ENCODE measurements at places on chromosomes 7 and 10.

DNA sequence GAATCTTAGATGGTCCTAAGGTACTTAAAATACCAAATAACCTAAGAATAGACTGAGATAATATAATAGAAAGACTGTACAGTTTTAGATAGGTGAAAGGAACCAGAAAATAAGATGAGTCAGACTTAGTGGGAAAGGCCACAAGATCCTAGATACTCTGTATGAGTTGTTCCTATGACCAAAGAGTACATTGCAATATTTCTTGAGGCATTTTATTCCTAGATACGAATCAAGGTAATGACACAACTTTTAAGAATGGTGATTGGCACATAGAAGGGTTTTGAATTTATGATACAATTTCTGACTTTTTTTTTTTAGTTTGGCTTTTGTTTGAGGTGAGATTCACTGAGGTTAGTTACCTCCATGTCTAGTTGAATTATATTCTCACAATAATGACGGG is 30.2 kb downstream of the MGAM start:
- no peak for DNase-seq

DNA sequence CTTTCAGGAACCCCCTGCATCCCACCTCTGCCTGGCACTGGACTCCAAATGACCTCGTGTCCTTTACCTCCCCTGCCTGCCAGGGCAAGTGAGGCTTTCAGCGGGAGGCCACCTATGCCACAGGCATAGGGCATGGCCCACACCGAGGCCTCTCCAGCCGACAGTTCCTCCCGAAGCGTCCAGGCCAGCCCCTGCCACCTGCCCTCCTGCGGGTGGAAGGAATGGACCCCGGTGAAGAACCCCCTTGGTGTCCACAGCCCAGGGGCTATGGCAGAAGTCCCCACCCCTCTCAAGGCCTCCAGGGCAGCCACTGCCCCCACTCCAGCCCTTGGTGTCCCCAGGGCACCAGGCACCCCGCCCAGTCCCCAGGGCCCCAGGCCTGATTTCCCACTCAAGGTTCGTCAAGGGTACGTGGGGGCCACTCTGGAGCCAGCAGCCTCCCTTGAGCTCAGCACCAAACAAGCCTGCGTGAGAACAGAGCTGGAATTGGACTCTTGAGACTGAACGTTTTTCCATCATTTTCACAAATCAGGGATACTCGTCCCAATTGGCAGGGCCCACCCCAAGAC is 3.1 kb downstream of the FUOM start:
- no peak for DNase-seq

GRCh38 chr10:64091897-64092296 is 570.7 kb downstream of the REEP3 start:
- DNase-seq, result no peak

DNA sequence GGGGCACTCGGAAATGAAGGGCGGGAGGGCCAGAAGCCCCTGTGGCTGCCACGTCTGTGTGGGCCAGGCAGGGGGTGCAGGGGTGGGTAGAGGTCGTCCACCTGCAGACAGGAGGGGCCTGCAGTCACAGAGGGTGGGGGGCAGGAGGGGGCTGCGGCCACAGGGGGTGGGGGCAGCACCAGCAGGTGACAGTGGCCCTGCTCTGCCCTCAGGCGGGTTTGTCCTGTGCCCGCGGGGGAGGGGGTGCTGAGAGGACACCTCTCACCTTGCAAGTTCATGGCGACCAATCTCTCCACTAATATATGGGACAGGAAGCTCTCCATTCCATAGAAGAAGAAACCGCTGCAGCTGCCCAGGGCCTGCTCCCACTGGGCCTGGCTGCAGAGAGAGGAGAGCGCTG is 26.6 kb upstream of the NKX6-2 start:
- no peak for DNase-seq

DNA sequence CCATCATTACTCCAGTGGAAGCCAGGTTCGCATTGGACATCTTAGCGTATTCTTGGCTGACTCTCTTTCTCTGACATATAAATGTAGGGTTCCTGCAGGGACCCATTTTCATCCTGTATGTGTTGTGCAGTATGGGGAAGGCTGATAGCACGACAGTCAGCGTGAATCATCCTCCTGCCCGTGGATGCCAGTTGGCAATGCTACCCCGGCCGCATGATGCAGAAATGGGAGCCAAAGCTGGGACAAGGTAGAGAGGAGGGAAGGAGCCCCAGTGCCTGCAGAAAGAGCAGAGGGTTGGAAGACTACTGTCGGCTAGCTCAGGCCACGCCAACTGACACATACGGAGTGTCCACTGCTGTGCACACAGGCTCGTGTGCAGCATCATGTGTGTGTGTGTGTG is 251.6 kb downstream of the SKAP2 start:
- DNase-seq, result no peak

GRCh38 chr7:42023262-42023661 is 213.7 kb downstream of the GLI3 start:
- DNase-seq, result no peak

GRCh38 chr7:82318786-82319185 is 124.8 kb downstream of the CACNA2D1 start:
- no peak for DNase-seq

DNA sequence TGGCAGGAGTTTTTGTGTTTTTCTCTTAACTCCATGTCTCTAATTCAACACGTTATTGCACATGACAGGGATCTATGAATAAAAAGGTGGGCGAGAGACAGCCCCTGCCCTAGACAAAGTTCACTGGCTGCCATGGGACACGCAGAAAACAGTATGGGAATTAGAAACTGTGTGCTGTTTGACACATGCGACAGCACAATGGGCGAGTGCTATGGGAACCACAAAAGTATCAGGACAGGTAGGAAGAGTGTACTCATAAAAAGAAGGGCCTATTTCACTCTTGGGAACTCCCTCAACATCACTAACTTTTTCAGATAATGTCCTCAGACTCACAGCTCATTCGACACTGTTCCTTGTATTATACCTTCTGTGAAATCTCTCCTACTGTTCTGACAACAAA is 45.7 kb downstream of the MINDY3 start:
- no peak for DNase-seq

GRCh38 chr7:137692399-137692798 is 154.4 kb downstream of the DGKI start:
- no peak for DNase-seq

DNA sequence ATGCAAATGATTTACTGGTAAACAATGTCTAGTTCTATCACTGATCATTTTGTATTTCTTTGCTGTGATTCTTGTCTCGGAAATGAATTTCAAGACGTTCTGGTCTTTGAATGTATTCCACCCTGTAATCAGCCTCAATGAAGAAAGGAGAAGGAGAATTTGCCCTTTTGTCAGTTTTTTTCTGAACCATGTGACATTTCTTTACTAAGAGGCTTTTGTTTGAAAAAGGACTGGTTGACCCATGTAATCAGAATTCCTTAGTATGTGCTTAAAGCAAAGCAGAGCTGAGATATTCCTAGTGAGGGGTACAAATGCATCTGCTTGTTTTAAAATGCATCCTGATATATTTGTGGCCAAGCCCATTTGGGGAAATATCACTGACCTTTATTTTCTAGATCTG is 581.6 kb downstream of the ETV1 start:
- no peak for DNase-seq

GRCh38 chr7:70372768-70373515 is 759.0 kb upstream of the GALNT17 start:
- no peak for DNase-seq

GRCh38 chr7:116392806-116393205 is 106.7 kb upstream of the CAV2 start:
- DNase-seq, result no peak

GRCh38 chr10:30534465-30535144 is 94.9 kb downstream of the LYZL2 start:
- DNase-seq, result peak; percentile 66

DNA sequence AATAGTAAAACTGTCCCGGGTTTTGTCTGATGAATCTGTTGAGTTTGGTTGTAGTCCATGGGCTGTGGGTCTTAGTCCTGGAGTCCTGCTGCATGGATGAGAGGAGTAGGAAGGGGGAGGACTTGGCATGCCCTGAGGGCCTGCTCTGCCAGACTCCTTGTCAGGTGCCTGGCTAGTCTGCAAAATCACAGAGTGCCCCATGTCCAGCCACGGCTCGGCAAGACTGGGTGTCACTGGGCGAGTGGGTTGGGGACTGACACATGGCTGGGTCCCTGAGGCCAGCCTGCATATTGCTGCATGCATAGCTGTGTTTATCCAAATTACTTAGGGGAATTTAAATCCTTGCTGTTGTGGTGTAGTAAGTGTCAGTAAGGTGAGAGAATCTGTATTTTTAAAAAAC is 9.7 kb downstream of the MINDY4 start:
- no peak for DNase-seq

GRCh38 chr7:99791021-99791420 is 7.0 kb upstream of the CYP3A4 start:
- DNase-seq, result no peak

- DNase-seq, result no peak
Observed at GRCh38 chr7:17009007-17009719, 127.4 kb upstream of the AGR3 start.

- DNase-seq, result no peak
Observed at GRCh38 chr7:129262324-129262723, 37.5 kb downstream of the AHCYL2 start.

DNA sequence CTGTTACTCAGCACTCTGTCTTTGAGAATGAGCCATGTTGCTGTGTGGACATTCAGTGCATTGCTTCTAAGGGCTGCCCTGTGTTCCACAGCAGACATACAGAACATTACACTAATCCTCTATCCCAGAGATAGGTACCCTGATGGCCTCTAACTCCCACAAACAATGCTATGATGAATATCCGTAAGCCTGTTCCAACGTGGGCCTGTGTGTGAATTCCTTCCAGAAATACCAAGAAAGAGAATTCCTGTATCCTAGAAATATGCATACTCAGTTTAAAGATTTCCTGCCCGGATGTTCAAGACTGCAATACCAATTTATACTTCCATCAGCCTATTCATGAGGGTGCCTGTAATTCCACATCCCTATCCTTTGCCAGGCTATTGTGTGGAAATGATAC is 21.3 kb upstream of the ST8SIA6 start:
- DNase-seq, result no peak

- DNase-seq, result peak; percentile 52
Observed at GRCh38 chr10:69124563-69125268, 738 bp downstream of the VPS26A start.

- DNase-seq, result no peak
Observed at GRCh38 chr7:24034251-24034650, 249.7 kb upstream of the NPY start.

DNA sequence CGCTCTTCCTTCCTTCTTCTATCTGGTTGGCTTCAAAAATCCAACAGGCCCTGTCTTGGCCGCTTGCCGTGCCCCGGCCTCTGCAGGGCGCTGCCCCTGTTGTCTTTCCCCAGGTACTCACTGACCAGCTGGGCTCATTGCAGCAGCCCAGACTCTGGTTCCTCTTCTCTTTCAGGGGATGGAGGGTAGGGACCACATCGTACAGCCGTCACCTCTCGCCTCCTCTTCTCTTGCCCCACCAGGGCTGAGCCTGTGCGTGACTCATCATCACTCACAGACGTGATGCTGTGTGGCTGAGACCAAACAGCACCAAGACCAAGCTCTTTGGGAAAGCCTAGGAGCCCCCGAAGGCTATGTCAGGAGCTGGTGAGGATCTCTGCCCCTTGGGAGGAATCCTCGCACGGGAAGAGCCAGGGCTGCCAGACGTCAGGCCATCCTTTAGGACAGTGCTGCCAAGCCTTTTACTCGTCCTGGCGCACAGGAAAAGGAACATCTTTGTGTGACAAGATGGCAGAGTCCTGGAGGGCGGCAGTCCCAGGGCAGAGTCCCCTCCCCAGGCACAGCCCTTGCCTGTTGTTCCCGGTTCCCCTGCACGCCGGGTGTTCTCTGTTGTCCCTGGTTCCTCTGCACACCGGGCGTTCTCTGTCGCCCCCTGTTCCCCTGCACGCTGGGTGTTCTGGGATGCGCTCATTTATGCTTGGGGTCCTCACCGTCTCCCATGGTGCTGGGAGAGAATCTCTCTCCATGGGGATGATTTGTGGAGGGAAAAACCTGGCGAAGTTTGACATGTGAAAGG is 188.5 kb upstream of the SHH start:
- DNase-seq, result no peak

DNA sequence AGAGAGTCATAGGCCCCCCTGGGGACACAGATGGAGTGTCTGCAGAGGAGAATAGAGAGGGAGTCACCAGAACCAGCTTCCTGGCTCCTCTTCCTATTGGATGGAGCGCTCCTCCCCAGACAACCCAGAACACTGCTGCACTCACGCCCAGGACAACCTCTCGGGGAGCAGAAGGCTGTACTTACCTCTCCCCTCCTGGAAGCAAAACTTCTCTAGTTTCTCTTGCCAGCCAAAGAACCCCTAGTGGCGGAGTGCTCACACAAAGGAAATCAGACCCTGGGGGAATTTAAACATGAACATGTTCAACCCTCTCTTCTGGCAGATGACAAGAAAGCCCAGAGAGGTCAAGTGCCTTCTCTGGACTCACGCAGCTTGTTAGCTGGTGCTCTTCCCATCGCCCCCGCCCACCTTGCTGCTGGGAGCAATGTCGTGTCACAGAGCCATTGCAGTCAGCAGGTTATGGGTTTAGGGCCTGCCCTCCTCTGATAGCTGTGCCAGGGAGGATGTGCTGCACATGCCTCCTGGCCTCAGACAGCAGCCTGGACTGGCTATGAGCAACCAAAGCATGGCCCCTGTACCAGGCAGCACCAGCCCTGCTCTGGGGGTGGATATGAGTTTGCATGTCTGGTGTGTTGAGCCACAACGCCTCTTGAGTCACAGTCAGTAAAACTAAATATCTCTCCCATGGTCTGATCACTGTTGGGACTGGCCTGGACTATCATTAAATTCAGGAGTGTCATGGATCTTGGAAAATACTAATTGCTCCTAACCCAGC is 84.4 kb downstream of the SLIT1 start:
- no peak for DNase-seq

GRCh38 chr10:60459701-60460457 is 70.2 kb upstream of the ANK3 start:
- no peak for DNase-seq

DNA sequence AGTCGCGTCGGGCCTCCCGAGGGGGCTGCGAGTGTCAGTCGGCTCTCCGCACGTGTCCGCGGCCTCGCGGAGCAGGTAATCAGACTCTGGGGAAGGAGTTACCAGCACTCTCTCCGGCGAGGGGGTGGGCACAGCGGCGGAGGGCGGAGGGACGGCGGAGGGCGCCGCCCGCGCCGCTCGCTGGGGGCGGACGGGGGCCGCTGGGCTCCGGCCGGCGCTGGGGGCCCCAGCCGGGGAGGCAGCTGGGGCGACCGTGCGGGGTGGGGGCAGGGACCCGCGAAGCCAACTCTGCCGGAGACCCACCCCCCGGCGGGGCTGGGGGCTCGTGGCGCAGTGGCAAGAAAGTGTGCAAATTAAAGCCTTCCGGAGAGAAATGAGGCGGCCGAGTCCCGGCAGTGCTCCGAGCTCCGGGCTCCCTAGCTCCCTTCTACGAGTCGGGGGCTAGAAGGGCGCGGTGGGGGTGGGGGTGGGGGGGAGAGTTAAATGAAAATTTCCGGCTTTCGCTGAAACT is at the start of gene CDK6:
TSS of gene CDK6 (minus strand) at position 85 of the 511 bp plus-strand sequence. CDS start 3,250 bp downstream, outside the sequence.
- DNase-seq, result peak; percentile 37

GRCh38 chr7:129832701-129833227 is 120.0 kb downstream of the UBE2H start:
- no peak for DNase-seq
